Glutamatergic neuron (in vitro differentiated cells): ENCODE measurements at places on chromosomes 2 and 18. TPM values are rescaled to one million over a fixed set of nuclear protein-coding genes. Genes with fewer than 3 reads are reported as not detected.

- no peaks in the 10 kb centered on the region for H3K27me3 ChIP-seq
- H3K4me1 ChIP-seq = peaks cover 4% of the 10 kb centered on the region
- peak; percentile 12 for DNase-seq
- no peaks in the 10 kb centered on the region for H3K36me3 ChIP-seq
- no peak overlapping the region for H3K27ac ChIP-seq
Observed at GRCh38 chr2:241768251-241768711, 8.3 kb upstream of the GAL3ST2 start.

GRCh38 chr18:26540043-26540628, 8.2 kb downstream of the KCTD1 start:
- H3K27ac ChIP-seq = no peak overlapping the region
- H3K27me3 ChIP-seq = no peaks in the 10 kb centered on the region
- peaks cover 2% of the 10 kb centered on the region for H3K4me1 ChIP-seq
- no peaks in the 10 kb centered on the region for H3K36me3 ChIP-seq
- no peak overlapping the region for H3K4me3 ChIP-seq

DNA sequence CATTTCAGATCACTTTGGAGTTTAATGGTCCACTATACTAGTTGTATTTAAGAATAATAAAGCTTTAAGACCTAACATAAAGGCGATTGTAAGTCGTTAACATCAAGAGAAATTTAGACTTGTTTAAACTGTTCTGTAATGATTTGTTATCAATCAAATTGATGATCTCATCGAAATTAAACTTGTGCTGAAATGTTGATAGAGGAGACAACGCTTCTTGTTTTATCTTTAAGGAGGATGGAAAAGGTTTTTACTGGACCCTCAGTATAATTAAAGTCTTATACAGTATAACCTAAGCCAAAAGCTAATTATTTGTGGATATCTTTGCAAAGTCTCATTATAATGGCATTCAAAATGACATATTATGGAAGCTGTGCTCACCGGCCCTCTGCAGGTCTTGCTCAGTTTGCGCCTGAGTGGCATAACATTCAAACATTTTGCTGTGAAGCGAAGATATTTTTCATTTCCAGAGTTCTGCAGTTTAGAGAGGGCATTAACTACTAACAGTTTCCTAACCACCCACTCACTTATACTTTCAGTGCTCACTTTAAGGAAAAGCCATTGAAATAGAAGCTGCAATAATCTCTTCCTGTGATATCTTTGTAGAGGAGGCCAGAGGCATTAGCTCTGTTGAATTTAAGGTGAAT, 1.4 kb upstream of the SERTAD2 start:
- no peaks in the 10 kb centered on the region for H3K36me3 ChIP-seq
- peak overlapping the region; percentile 85 for H3K27ac ChIP-seq
- peaks cover 33% of the 10 kb centered on the region for H3K4me1 ChIP-seq
- no peak for DNase-seq
- H3K4me3 ChIP-seq = peak overlapping the region; percentile 92

- peak within 1 kb of the TSS; percentile 96 for H3K4me3 ChIP-seq
- H3K27ac ChIP-seq = peak within 1 kb of the TSS; percentile 96
- peak; percentile 81 for DNase-seq
- no peaks in the 10 kb centered on the region for H3K36me3 ChIP-seq
- H3K27me3 ChIP-seq = peaks cover 3% of the 10 kb centered on the region
Observed at GRCh38 chr2:219309278-219309677, at the start of gene PTPRN. TSS of gene PTPRN (minus strand) at chr2:219309401. CDS start at chr2:219309332, 69 bp downstream.

GRCh38 chr18:34061226-34061625, 163.5 kb downstream of the NOL4 start:
- H3K36me3 ChIP-seq = peaks cover 4% of the 10 kb centered on the region
- no peaks in the 10 kb centered on the region for H3K4me1 ChIP-seq
- no peak overlapping the region for H3K4me3 ChIP-seq
- no peak for DNase-seq
- no peaks in the 10 kb centered on the region for H3K27me3 ChIP-seq

DNA sequence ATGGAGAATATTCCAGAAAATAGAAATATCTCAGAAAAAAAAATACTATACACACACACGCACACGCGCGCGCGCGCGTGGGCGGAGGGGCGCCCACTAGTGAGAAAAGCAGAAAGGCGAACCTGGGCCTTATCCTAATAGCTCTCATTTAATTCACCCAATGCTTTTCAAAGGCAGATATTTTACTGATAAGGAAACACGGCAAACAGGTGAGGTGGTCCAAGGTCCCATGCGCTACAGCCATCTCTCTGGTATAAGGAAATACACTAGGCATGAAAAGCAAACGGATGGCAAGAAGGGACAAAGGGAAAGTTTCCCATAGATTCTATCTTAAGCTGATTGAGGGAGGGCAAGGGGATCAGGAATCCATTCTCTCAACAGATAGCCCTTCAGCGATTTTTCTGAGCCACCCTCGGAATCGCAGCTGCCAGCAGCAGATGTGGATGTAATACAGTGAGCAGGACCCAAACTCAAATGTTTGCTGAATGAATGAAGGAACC, 136.7 kb downstream of the TMEM247 start:
- H3K27me3 ChIP-seq = peaks cover 5% of the 10 kb centered on the region
- H3K27ac ChIP-seq = peak overlapping the region; percentile 89
- peaks cover 15% of the 10 kb centered on the region for H3K4me1 ChIP-seq
- peak overlapping the region; percentile 96 for H3K4me3 ChIP-seq
- no peaks in the 10 kb centered on the region for H3K36me3 ChIP-seq

DNA sequence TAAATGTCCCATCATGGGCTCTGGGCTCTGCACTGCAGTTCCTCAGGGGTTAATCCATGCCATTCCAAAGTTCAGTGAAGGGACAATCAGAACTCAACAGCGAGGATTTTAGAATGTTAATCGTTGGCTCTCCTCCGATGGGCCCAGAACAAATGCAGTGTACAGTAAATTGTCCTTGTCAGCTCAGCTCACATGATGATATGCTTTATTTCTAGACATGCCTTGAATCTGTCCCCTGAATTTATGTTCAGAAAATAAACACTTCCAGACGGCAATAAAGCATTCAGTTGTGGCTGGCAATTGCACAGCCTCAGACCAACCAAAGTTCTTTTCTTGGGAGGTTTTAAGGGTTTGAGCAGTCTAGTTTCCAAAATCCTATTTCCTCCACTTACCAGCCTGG, 981.2 kb downstream of the BCL11A start:
- no peaks in the 10 kb centered on the region for H3K4me1 ChIP-seq
- H3K27ac ChIP-seq = no peak overlapping the region
- no peak for DNase-seq
- no peaks in the 10 kb centered on the region for H3K36me3 ChIP-seq

DNA sequence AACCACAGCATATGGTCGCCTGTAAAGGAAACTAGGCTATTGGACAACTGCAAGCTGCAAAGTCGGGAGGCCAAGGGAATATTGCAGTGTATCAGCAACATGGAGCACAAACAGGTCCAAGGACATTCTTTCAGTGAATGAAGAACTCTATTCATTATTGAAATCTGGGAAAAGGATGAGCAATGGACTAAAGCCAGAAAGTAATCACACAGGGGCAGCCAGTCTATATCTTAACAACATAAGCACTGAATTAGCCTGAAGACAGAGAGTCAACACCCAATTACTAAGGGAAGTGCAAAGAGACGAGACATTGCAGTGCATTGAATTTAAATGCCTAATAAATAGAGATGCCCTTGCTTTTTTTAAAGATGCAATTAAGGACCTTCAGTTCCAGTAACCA, 615.5 kb upstream of the SETBP1 start:
- no peak overlapping the region for H3K4me3 ChIP-seq
- H3K4me1 ChIP-seq = no peaks in the 10 kb centered on the region
- H3K27ac ChIP-seq = no peak overlapping the region
- DNase-seq = no peak
- no peaks in the 10 kb centered on the region for H3K27me3 ChIP-seq
- no peaks in the 10 kb centered on the region for H3K36me3 ChIP-seq

- peaks cover 10% of the 10 kb centered on the region for H3K27me3 ChIP-seq
- H3K27ac ChIP-seq = no peak overlapping the region
- no peaks in the 10 kb centered on the region for H3K4me1 ChIP-seq
- H3K4me3 ChIP-seq = no peak overlapping the region
Observed at GRCh38 chr2:238461491-238461890, 34.8 kb downstream of the ASB1 start.

The XDH gene
- total RNA-seq = 1.3 TPM

The REG1A gene
- total RNA-seq = 1.1 TPM

The SPC25 gene
- 7.1 TPM for total RNA-seq

The STAT4 gene
- total RNA-seq = 0.74 TPM
